ENCODE measurements at places on chromosomes 6 and 20.

DNA sequence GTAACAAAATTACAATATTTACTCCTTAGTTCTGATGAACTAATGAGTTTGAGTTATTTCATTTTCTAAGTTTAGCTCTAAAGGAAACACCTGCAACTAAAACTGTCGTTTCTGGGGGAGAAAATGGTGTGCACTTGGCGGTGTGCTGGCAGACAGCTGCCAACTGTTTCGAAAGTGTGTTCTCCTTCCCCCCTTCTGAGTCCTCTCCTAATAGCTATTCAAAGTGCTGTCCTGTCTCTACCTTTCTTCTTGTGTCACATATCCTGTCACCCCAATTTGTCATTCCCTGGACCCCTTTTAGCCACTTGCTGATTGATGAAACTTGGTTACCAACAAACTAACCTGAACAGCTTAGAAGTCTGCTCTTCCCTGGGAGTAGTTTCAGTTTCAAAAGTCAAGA is 4.9 kb upstream of the UBE2J1 start:
- no peak for DNase-seq

DNA sequence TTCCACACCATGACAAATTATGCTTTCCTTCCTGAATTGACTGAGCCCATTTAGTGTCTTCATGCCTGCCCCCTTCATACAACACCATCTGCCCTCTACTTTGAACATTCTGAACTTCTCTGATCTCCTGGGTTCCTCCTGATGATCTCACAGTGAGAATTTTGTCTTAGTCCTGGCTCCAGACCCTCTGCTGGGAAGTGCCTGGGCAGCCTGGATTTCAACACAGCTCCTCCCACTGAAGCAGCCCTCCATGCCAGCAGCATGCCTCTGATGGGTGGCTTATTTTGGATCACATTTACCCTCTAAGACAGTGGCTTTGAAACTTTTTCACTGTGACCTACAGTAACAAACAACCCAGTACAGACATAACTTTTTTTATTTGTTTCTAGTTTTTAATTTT is 41.5 kb downstream of the DSE start:
- DNase-seq = no peak

GRCh38 chr6:144897441-144897921 is 612.3 kb downstream of the UTRN start:
- no peak for DNase-seq

- no peak for DNase-seq
Measured at GRCh38 chr20:62607366-62608217, 34.7 kb upstream of the SLCO4A1 start.

- no peak for DNase-seq
Measured at GRCh38 chr20:8232332-8232731, 100.3 kb downstream of the PLCB1 start.

DNA sequence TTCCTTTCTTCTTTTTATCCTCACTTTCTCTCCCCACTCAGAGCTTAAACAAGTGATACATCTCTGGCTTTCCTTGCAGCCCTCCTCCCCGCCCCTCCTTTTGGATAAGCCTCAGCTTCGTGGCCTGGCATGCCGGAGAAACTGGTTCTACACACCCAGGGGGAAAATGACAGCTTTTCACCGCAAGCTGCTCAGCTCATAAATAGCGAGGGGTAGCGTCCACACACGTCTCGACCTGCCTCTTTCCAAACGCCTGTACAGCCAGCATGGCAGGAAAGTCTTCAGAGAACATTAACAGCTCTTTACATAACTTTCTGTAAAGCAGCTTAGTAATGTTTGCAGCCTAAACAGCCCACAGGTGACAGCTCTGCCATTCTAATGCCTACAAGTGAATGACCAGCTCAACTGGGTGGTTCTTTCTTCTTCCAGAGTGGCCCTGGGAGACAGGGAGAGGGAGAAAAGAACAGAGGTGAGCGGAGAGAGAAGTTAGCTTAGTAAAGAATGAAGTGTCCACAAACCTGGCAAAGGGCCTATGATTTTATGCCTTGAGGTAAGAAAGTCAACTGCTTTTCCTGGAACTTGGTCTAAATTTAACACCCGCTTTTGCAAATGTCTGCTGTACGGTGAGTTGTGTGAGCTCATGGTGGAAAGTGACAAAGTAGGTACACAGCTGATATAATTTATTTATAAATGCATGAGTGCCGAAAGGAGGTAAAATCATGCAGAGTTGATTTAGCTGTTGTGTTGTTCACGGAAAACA is 251.5 kb downstream of the TFAP2A start:
- no peak for DNase-seq

DNA sequence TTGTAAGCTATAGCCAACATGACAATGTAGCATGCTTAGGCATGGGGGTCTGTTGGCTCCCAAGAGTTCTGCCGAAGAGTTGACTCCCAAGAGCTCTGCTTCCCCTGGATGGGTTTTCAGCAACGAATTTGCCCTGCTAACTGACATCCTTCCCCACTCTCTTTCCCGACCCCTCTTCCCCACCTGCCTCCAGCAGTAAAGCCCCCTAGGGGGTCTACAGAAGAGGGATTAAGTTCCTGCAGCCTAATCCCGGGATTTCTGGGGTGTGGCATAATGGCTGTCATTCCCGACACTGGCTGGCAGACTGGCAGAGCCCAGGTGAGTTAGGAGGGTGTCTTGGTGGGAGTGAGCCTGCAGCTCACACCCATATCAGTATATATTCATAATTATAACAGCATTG is 121.0 kb upstream of the ZNF184 start:
- no peak for DNase-seq

DNA sequence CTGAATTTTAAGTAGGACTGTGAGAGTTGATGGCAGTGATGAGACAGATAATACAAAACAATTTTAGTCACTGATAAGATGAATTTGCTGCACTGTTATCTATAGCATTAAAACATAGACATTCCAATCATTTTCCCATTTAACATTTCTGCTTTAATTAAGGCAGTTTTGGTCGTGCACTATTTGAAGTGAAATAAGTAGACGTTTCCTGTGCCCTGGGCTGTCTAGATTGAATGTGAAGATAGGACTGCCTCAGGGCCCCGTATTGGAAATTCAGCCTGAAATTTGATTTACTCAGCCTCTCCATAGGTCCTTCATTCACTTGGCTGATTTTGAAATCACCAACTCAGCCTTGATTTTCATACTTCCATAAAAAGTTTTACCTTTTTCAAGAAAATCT is 48.3 kb downstream of the ARID1B start:
- DNase-seq = no peak
